ENCODE measurements at places on chromosomes 12 and 14. TPM values are rescaled to one million over a fixed set of nuclear protein-coding genes. Genes with fewer than 3 reads are reported as not detected.
A peak's percentile ranks its signal among the peaks of the same experiment; 100 is the strongest.

LRP1 gene
- total RNA-seq = 760 TPM

ALKBH1 gene
- total RNA-seq = 15.4 TPM

EML1 gene
- total RNA-seq = 59.0 TPM

KRT6A gene
- total RNA-seq = not detected

- no peak for DNase-seq
Observed at GRCh38 chr12:78338054-78338785, 507.5 kb downstream of the NAV3 start.

DNA sequence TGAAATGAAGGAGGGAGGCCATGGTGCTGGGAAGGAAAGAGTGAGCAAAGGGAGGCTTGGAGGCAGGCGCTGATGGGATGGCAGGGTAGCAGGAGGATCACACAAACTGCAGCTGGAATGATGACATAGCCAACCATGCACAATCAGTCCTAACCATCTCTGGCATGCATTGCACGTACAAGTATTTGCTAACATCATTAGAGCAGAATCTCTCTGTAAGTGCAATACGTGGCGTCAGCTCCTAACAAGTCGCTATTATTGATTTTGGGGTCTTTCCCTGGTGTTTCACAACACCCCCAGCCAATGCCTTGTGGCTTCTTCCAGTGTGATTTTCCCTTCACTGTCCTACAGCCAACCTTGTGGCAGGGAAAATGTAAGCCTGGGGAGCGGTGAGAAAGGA, 18.5 kb downstream of the BDKRB1 start:
- no peak for DNase-seq

GRCh38 chr12:113200021-113200797, 14.7 kb downstream of the RITA1 start:
- no peak for DNase-seq

- DNase-seq = no peak
Observed at GRCh38 chr14:91364524-91365270, 52.9 kb downstream of the CCDC88C start.

DNA sequence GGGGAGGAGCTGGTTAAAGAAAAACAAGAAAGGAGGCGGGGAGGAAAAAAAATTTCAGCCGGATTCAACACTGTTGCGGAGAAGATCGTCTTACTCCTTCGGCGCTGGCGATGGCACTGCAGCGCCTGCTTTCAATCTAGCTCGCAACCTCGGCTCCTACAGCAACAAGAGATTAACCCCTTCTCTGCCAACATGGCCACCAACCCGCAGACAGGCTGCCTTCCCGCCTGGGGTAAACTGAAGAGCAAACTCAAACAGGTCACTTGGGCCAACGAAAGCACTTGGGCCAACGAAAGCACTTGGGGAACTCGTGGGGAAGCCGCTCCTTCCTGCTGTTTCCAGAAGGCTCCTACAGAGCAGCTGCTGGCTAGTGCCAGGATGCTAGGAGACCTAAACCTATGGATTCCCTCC, 73.7 kb downstream of the CIT start:
- peak; percentile 62 for DNase-seq

DNA sequence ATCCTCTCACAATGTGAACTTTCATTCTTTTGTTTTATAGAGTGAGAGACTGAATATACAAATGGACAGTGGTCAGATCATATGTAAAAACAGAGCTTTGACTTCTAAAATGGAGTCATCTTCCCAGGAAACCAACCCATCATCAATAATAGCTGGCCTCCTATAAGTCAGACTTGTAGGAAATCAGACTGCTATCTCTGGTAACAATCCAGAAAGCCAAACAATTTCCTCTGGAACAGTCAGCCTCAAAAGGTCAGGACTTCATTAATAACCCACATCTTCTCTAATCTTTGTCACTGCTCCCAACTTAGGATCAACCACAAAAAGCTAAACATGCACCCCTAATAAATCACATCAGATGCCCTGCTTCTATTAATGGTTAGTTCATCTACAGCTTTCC, 227.9 kb upstream of the G2E3 start:
- DNase-seq = no peak

DNA sequence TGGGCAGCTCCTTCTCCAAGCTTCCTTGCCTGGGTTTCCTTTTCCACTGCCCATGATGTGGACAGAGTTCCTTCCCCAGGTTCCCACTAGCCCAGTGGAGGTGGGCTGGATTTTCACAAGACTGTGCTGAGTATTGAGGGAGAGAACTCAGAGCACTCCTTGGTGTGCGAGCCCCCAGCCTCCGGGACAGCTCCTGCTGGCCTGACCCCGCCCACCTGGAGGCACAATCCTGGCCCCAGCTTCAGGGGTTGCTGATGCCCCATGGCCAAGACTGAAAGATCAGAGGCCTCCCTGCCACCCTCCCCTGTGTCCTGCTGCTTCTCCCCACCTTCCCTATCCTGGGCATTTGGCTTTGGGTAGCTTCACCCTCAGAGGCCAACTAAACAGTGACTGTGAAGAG, 7.7 kb downstream of the KCNH3 start:
- no peak for DNase-seq

GRCh38 chr12:70154087-70154638, 89.1 kb upstream of the CNOT2 start:
- DNase-seq = no peak

- DNase-seq = no peak
Observed at GRCh38 chr12:86826051-86826450, 569.9 kb upstream of the MGAT4C start.

- DNase-seq = peak; percentile 55
Observed at GRCh38 chr14:23307687-23308644, 1.3 kb downstream of the BCL2L2 start.

GRCh38 chr14:95303552-95303951, 16.2 kb downstream of the CLMN start:
- DNase-seq = no peak
